ENCODE measurements at places on chromosomes 7 and 10. TPM values are rescaled to one million over a fixed set of nuclear protein-coding genes. Genes with fewer than 3 reads are reported as not detected.

GRCh38 chr7:94662548-94662947 is 6.6 kb upstream of the SGCE start:
- DNase-seq = no peak

DNA sequence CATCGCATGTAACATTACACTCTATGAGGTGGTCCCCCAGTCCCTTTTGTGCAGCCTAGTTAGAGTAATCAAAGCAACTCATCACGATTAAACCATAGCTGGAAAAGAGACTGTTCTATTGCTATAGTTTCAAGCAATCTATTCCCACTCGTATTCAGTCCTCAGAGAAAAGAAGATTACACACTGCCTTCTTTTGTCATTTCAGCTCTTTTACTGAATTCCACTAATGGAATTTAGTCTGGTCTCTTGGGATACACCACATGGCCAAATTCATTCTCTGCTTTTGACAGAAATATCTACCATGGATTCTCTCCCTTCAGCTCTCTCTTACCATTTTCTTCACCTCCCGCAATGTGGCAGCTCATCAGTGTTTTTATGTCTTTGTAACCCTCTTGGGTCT is 108.9 kb upstream of the HDAC9 start:
- DNase-seq = no peak

- DNase-seq = no peak
Measured at GRCh38 chr7:130127821-130128317, 57.5 kb downstream of the KLHDC10 start.

DNA sequence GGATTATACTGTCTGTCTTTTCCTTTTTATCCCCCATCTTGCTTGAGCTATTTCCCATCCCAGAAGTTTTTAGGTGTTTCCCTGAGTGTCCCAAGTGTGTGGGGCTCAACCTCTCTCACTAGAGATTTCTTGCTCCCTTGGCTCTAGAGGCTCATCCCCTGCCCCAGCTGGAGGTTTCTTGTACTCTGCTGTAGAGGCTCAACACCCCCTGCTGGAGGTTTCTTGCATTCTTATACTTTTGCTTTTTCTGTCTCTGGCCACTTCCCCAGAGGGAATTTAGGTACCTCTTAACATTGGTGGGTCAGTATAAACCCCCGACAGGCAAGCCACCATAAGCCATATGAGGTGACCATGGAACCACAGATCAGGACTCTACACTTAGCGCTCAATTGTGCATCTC is 114.2 kb upstream of the FAM3C start:
- no peak for DNase-seq

DNA sequence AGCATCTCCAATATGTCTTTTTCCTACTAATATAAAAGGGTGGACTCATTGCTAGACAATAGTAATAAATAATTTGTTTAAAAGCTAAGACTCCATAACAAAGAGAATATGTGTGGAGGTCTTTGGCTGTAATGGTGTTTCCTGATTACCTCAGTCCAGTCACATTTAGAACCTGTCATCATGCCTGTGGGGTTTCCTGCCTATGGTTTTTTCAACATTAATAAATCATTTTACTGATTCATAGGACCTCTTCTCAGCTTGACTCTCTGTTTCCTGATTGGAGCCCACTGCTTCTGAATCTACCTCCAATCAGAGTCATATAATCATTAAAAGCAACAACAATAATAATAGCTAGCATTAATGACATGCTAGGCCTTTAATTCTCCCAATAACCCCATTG is 52.4 kb upstream of the GNAI1 start:
- DNase-seq = no peak

DNA sequence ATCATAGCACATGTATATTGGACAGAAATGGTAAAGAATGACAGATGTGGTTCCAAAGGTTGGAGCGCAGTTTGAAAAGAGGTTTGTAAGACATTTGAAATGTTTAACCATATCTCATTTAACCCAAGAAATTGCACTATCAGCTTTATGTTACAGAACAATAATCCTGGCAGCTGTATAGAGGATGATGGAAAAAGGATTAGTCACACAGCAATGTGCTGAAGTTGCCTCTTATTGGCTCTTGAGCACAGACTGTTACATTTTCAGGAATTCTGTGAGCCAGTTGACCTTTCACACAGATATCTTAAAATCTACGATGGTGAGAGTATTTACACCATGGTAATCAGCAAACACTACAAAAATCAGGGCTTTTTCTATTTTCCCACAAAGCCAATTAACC is 3.9 kb downstream of the COG5 start:
- DNase-seq = no peak

DNA sequence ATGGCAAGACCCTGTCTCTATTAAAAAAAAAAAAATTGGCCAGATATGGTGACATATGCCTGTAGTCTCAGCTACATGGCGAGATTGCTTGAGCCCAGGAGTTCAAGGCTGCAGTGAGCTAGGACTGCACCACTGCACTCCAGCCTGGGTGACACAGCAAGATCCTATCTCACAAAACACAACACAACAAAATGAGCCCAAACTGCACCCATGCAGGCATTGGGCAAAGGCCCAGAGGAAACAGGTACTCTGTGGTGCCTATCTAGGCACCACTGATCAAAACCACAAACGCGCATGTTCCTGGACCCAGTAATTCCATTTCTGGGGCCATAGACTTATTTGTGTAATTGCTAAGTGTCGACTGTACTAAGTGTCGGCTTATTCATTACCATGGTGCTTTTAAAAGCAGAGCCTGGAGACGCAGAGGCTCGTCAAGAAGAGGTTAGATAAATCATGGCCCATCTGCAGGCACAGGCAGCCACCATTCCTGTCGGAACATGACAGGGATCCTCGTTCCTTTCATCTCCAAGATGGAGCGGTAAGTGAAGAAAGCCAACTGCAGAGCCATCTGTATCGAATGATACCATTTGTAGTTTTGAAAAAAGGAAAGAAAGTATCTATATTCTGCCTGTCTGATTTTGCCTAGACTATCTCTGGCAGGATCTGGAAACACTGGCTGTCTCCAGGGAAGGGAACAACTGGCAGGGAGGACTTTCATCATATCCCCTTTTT is 160.4 kb upstream of the RHEB start:
- DNase-seq = peak; percentile 22

DNA sequence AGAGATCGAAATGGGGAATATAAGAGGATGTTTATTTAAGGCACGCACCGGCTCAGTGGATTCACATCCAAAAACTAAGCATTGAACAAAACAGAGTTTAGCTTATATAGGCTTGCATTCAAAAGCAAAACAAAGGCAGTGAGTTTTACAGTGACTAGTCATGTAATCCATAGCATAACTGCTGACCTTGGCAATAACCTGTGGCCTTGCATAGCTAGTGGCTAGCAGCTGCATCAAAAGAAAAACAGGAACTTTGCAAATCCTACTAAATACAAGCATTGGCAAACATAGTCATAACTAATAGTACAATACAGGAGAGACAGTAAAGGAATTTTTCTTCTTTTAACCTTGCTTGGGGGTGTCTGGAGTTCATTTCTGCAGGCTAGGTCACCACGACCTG is 9.7 kb upstream of the ZNF485 start:
- no peak for DNase-seq

- DNase-seq = no peak
Measured at GRCh38 chr7:32586291-32587221, 91.3 kb downstream of the AVL9 start.

DNA sequence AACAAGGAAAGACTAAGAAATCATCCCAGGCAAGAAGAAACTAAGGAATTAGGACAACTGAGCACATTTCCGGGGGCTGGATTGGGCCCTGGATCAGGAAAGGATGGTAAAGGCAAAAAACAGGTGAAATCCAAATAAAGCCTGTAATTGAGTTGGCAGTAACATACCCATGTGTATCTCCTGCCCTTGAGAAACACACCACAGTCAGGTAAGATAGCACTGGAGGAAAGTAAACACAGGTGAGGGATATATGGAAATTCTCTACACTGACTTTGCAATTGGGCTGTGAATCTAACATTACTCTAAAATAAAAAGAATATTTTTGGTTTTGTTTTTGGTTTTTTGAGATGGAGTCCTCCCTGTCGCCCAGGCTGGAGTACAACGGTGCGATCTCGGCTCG is 140.2 kb upstream of the FRMD4A start:
- DNase-seq = no peak

DNA sequence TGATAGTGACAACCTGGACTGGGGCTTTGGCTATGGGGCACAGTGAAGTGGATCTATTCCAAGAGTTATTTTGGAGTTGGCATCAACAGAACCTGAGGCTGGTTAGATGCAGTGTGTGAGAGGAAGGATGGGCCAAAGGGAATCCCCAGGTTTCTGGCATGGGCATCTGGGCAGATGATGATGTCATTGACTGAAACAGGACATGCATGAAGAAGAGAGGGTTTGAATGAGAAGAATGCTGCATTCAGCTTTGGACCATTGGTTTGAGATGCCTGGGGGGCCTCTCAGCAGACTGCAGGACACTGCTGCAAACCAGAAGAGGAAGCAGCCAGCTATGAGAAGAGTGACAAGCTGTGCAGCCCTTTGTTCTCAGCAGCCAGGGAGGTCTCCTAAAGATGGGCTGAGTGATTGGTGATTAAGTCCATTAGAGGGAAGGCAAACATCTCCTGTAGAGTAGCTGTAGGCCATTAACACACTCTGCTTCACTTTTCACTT is 23.1 kb upstream of the PIK3CG start:
- no peak for DNase-seq

DNA sequence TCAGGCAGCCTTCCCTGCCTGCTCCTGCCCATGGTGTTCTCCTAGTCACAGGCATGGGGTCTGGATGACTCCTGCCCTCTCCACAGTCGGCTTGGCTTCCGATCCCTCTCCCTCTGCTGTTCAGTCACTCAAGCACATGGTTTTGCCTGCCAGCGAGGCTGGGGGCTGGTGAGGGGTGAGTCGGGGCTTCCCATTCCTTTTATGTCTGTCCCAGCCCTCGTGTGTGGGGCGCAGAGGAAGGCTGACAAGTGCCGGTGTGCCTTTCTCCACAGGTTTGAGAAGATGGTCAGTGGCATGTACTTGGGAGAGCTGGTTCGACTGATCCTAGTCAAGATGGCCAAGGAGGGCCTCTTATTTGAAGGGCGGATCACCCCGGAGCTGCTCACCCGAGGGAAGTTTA is 40.1 kb downstream of the TACR2 start:
- no peak for DNase-seq

DNA sequence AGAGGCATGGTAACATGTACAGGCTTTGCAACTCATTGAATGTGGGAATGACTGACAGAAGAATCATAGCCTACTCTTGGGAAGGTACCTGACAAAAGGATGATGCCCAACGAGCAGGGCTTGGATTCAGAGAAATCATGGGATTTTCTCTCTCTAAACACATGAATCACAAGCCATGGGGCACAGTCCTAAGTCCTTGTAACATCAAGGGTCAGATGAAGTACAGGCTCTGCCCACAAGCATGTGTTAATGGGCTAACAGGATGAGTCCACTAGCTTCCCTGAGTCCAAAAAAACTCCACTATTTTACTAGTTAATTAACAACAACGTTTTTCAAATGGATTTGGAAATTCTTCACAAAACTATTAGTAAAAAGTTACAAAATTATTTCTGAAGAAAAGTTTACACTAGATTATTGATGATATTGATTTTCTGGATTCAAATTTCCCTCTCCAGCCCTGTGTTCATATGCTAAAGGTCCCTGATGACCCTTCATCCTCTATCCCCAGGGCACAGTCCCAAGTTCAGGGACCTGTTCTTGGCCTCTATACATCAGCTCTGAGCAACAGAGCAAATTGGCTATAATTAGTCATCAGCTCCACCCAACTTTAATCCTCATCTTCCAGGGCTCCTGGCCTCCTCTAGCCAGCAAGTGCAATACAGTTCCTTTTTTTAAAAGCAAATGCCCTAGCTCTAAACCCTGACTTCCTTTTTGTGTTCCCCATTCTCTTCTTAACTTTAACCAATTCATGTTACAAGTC is 99.8 kb downstream of the GSAP start:
- no peak for DNase-seq

DNA sequence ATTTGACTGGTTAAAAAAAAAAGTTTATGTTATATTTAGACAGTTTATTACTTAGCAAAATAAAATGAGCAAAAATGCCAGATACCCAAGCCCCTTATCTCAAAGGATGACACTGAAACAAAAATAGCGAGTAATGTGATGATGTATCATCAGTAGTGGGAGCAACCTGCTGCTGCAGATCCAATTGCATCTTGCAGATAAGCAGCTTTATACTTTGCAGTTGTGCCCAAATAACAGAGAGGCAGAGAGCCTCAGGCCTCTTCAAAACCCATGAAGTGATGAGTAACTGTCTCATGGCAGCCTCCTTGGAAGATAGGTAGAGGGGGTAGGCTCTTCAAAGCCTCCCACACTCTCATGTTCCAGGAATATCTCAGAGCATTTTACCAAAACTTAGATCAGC is 468.2 kb upstream of the LRRTM3 start:
- no peak for DNase-seq

GRCh38 chr10:123245264-123245663 is 91.1 kb downstream of the BUB3 start:
- DNase-seq = no peak

- no peak for DNase-seq
Measured at GRCh38 chr10:6224781-6225180, 22.0 kb downstream of the PFKFB3 start.

GRCh38 chr7:115269486-115269885 is 347.6 kb downstream of the MDFIC start:
- DNase-seq = no peak

GRCh38 chr10:24857031-24857725 is 95.2 kb downstream of the PRTFDC1 start:
- DNase-seq = no peak

DNA sequence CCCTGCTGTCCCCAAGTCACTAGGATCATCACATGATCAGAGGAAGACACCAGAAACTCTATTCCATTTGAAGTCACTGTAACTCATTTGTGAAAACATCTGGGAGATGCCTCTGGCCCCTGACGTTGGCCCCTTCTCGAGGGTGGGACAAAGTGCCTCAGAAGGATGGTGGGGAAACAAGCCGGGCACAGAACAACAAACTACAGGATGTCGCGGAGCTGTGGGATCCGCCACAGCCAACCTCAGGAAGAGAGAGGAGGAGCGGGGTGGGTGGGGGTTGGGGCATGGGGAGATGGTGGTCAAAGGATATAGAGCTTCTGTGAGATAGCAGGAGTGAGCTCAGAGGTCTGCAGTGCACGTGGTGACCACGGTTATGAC is 265.6 kb upstream of the TCERG1L start:
- DNase-seq = no peak

GRCh38 chr10:106401161-106401560 is 763.3 kb downstream of the SORCS1 start:
- no peak for DNase-seq

DNA sequence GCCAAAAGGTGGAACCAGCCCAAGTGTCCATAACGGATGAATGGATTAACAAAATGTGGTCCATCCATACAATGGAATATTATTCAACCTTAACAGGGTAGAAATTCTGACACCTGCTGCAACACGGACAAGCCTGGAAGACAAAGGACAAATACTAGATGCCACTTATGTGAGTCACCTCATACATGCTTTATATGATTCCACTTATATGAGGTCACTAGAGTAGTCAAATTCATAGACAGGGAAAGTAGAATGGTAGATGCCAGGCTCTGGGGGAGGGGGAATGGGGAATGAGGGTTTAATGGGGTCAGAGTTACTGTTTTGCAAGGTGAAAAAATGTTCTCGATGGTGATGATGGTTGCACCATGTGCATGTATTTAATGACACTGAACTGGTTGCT is 34.0 kb upstream of the CYTH3 start:
- no peak for DNase-seq

The CHAT gene
- not detected for total RNA-seq

The CPA2 gene
- 0.67 TPM for total RNA-seq

The NKX2-3 gene
- not detected for total RNA-seq

The HOXA7 gene
- 6.2 TPM for total RNA-seq

The CPVL gene
- 23.8 TPM for total RNA-seq

The ACSL5 gene
- total RNA-seq = 13.1 TPM

The LRRC4 gene
- 3.4 TPM for total RNA-seq

The ETV1 gene
- total RNA-seq = 10.5 TPM

The SHTN1 gene
- total RNA-seq = 11.9 TPM

The LRRC18 gene
- total RNA-seq = not detected

The THSD7A gene
- total RNA-seq = 7.0 TPM

Data from posterior vena cava (tissue), 2 donors.